ENCODE measurements at places on chromosomes 7 and 10. TPM values are rescaled to one million over a fixed set of nuclear protein-coding genes. Genes with fewer than 3 reads are reported as not detected.

RNF133 gene
- 0.08 TPM for total RNA-seq

AKR1C4 gene
- total RNA-seq: not detected

PTPRN2 gene
- not detected for total RNA-seq

FGFR2 gene
- not detected for total RNA-seq

Data from HT1080 (cell line).